ENCODE measurements at places on chromosomes 12 and 14.

GRCh38 chr12:75890141-75890540 is 141.4 kb downstream of the PHLDA1 start:
- no peak for DNase-seq

- no peak for DNase-seq
These were observed 18.6 kb upstream of the ZDHHC17 start for GRCh38 chr12:76745343-76745742.

DNA sequence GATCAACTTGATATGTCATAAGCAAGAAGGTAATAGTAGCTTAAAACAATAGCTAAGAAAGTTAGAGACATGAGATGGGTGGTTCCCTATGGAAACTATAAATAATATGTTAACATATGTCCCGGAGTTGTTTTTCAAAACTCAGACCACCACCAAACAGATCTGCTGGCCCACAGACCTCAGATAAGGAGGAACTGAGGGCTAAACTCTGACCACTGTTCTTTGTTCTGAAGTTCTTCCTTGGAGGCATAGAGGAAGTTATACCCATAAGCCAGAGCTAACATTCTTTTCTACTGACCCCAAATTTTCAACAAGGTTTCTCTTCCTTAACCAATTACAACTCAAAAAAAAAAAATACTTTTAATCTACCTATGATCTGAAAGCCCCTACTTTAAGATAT is 156.1 kb upstream of the FSCB start:
- DNase-seq = no peak

DNA sequence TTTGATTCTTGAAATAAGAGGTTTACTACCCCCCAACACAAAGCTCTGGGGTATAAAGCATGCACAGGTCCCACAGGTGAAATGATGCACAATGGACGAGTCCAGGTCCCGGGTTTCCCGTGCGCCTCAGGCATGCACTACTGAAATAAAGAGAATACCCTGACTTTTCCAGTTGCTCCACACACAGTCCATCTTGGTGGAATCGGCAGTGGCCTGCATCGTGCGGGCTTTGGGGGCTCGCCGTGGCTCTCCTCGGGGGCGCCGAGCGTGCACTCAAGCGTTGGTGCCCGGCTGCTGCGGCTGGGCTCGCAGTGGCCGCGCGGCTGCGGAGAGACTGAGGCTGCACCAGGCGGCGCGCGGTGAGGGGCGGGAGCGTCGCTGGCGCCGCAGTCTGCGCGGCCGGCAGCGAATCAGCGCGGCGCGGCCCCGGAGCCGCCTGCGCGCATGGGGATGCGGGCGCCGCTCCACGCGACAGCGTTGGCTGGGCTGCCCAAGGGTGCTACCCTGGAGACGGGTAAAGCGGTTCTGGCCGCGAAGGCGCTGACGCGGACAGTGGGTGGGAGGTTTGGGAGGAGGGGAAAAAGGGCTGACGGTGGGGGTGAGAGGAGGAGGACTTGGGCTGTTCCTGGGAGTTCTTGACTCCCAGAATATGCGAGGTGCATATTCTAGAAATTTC is 53.8 kb upstream of the CCDC175 start:
- DNase-seq = no peak

- DNase-seq = peak; percentile 29
These were observed 2.5 kb upstream of the CCND2 start for GRCh38 chr12:4270831-4271716.

DNA sequence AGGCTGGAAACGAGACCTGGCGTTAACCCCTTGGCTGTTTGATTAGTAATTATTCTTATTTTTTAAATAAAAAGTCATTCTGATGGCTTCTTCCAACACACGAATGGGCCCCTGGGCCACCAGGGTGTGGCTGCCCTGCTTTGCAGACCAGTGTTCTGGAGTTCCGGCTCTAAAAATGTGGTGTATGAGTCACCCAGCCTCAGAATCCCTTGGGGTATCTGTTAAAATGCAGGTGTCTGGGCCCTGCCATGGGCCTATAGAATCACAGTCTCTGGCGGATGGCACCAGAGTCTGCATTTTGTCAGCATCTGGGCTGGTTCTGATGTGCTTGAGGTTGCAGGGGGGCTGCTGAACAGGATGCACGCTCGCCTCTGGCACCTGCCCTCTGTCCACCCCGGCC is 2.5 kb upstream of the PSMC1 start:
- no peak for DNase-seq

DNA sequence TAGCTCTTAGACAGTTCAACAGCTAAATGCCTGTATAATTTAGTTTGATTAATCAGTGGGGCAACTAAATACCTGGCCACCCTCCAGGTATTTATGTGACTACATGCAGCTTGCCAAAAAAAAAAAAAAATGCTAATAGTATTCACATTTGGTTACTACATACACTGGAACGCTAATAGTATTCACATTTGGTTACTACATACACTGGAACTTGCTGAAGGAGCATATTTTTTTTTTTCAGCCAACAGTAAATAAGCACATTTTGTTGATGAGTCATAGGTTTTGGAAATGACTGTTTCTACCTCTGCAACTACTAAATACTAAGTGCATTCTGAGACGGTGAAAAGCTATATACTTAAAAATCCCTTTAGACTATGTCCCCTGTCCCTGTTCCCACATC is 1172.3 kb downstream of the LRFN5 start:
- no peak for DNase-seq

DNA sequence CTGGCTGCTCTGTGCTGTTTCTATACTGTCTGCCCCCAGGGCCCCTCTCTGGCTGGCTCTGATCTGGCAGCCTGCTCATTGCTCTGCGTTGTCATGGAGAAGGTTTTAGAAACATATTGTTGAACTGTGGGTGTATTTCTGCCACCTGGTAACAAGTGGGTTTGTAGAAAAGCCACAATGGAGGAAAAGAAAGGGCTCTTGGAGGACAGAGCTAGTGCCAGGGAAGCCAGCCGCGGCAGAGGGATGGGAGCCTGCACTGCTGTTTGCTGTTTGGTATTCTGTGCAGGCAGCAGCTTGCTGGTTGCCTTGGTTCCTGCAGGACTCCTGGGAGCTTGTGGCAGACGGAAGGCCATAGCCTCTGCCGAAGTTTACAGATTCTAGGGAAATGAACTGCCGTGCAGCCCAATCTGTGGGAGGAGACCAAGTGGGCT is 15.1 kb downstream of the CCDC177 start:
- no peak for DNase-seq

GRCh38 chr12:115163710-115164109 is 479.7 kb upstream of the TBX3 start:
- DNase-seq = no peak

DNA sequence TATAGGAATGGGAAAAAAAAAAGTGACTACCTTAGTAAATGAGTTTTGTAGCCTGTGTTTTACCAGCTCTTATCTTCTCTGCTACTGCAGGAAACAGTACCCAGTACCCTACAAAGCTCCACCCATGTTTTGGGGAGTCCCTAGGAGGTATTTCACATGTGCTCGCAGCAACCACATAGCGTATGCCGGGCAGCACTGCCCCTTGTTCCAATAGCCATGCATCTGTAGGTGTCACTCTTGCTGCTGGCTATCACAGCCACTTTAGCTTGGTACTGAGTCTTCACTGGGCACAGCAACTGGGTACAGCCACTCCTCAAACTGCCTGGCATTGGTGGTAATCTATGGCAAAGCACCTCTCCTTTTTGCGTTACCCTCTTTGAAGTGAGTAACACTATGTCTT is 2.0 kb upstream of the MDM1 start:
- DNase-seq = no peak

DNA sequence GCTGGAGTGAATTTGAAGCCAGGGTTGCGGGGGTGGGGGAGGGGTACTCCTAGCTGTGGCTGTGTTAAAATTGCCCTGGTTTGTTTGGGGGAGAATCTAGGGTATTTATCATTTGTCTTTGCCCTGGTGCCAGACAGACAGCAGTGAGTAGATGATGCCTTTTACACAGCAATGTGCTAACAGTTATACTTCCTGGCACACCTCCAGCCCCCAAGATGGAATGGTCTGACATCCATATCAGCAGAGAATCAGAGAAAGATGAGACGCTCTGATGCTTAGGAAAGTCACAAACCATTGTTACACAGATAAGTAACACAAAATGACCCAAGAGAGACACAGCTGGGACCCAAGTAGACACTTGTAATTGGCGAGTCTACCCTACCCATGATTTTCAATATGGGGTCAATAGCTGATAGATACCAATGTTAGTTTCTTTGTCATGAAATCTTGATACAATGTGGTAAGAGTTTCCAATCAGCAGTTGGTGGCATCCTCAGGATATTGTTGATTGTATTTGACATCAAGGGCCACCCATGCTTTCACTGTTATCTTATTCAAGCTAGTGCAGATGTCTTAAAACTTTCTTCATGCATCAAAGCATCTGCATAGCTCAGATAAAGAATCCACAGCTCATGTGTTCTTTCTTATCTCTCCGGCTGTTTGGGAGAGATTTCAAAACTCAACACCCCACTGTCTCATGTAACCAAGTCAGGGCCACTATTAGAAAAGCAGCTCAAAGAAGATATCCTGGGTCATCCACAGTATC is 2.6 kb upstream of the PRKAB1 start:
- DNase-seq = no peak

GRCh38 chr14:94992046-94992445 is 165.3 kb downstream of the DICER1 start:
- no peak for DNase-seq

GRCh38 chr12:130041983-130042812 is 120.1 kb upstream of the FZD10 start:
- DNase-seq = no peak

- DNase-seq = no peak
These were observed 30.1 kb upstream of the STON2 start for GRCh38 chr14:81430235-81430634.

DNA sequence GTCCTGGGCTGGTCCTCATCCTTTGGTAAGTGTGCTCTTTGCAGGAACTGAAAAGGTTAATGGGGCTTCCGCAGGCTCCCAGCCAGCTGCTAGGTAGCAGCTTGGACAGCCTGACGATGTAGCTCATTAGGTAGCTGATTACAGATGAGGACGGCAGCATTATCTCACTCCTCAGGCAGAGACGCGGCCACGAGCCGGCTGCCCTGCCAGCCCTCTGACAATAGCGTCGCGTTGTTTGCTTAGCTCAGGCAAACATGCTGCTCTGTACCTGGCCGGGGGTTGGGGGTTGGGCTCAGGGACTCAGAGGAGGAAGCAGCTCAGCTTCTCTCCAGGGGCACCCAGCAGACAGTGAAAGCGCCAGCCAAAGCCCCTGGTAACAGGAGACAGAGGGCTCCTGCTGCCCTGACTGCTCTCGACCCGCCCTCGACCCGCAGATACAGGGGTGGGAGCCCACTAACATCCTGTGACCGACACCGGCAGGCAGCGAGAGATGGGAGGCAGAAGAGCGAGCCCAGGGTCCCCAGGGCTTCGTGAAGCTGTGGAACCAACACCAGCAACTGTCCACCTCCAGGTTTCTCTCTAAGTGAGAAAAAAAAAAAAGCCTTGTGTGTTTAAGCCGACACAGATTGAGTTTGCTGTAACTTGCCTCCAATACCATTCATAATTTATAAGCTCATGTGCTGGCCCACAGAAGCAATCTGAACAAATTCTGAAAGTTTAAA is 53.4 kb upstream of the DLK1 start:
- no peak for DNase-seq

GRCh38 chr14:105632010-105632409 is 105.6 kb downstream of the TMEM121 start:
- DNase-seq = no peak

- no peak for DNase-seq
These were observed 48.4 kb upstream of the PTPRO start for GRCh38 chr12:15273896-15274295.

DNA sequence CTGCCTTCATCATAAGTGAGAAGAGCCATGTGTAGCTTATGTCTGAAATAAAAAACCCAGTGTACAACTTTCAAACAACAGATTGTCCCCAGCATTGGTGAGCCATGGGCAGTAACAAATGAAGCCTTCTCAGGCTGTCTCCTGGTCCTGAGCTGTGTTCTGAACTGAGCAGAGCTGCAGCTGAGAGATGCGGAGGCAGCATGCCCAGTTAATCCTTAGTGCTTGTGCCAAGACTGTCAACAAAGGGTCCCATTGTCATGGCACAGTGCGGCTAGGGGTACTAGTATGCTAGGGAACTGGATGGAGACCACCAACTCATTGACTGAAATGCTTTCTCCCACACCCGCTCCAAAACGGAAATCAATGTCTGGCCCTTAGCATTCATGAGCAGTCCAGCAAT is 154.3 kb downstream of the RMST start:
- no peak for DNase-seq

GRCh38 chr14:54267172-54267571 is 129.6 kb upstream of the CDKN3 start:
- no peak for DNase-seq

GRCh38 chr12:69330475-69331473 is 17.4 kb upstream of the LYZ start:
- DNase-seq = peak; percentile 42

- no peak for DNase-seq
These were observed 233.6 kb downstream of the BCL11B start for GRCh38 chr14:99038431-99038820.
